ENCODE measurements at places on chromosomes 13 and 19. TPM values are rescaled to one million over a fixed set of nuclear protein-coding genes. Genes with fewer than 3 reads are reported as not detected.

GRCh38 chr13:80931766-80932165 lies 590.8 kb upstream of the SPRY2 start:
- H3K4me1 ChIP-seq, result no peaks in the 10 kb centered on the region
- no peaks in the 10 kb centered on the region for H3K27me3 ChIP-seq
- no peak overlapping the region for H3K4me3 ChIP-seq
- DNase-seq, result no peak
- no peaks in the 10 kb centered on the region for H3K36me3 ChIP-seq

GRCh38 chr19:2609389-2610116 lies 92.9 kb downstream of the GNG7 start:
- peaks cover 59% of the 10 kb centered on the region for H3K4me1 ChIP-seq
- no peaks in the 10 kb centered on the region for H3K27me3 ChIP-seq
- peak overlapping the region; percentile 75 for H3K4me3 ChIP-seq
- no peaks in the 10 kb centered on the region for H3K36me3 ChIP-seq
- no peak for DNase-seq

DNA sequence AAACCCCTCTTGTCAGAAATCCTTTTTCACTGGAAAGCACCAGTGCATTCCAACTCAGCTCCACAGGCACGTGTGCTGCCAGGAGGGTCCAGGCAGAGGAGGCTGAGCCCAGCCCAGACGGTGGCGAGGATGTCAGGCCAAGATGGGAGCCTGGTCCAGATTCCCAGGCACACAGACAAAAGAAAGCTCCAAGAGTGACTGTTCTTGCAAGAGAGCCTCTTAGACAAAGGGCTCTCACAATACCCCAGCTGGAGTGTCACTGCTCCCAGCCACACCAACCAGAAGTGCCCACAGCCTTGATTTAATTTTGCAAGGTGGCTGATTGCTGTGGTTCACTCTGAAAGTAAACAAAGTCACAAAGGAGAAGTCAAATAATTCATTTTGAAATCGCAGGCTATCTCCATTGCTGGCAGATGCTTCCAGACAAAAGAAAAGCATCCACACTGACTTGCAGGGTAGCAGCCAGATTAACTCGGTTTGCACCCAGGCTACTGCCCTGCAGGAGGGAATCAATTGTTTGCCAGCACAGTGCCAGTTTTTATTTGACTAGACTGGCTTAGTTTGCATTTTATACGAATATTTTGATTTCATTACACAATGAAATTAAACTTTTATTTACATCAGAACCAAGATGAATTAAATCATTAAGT lies 95.1 kb downstream of the RAB20 start:
- peaks cover 40% of the 10 kb centered on the region for H3K4me1 ChIP-seq
- peak overlapping the region; percentile 72 for H3K27ac ChIP-seq
- DNase-seq, result no peak

DNA sequence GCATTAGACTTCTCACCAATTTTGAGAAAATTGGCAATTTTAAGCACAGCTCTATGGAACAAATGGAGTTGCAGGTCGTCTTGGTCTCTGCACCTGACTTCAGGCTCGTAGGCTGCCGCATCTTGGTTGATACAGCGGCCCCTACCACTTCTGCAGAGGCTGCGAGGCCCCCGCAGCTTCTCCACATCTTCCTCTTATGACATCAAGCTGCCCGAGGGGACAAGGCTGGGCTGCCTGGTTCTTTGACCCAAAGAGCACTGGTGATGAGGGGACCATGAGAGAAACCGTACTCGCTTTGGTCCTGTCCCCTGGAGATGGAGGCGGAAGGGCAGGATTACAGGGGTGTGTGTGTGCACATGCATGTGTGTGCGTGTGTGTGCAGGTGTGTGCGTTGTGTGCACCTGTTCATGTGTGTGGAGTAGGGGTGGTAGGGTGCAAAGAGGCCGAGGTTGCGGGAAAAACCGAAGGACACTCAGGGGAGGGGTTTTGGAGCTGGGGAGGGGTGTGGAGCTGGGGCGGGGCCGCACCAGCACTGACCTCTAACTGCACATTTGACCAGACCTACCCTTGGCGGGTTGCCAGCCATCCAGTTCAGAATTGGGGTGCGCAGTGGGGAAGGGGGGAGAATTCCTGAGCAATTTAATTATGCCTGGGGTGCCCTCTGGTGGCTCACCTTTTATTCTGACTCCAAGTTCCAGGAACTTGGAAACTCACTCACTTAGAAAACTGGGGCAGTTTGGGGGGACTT lies 65.1 kb upstream of the ARHGEF7 start:
- DNase-seq, result no peak
- H3K27ac ChIP-seq, result no peak overlapping the region
- peaks cover 33% of the 10 kb centered on the region for H3K27me3 ChIP-seq
- H3K36me3 ChIP-seq, result no peaks in the 10 kb centered on the region
- peaks cover 10% of the 10 kb centered on the region for H3K4me1 ChIP-seq

GRCh38 chr13:60134376-60134775 lies 29.4 kb downstream of the DIAPH3 start:
- H3K4me3 ChIP-seq, result no peak overlapping the region
- H3K27ac ChIP-seq, result no peak overlapping the region
- H3K4me1 ChIP-seq, result no peaks in the 10 kb centered on the region
- no peaks in the 10 kb centered on the region for H3K27me3 ChIP-seq

GRCh38 chr13:47415048-47415447 lies 518.2 kb upstream of the HTR2A start:
- no peak overlapping the region for H3K4me3 ChIP-seq
- no peaks in the 10 kb centered on the region for H3K27me3 ChIP-seq
- DNase-seq, result no peak
- H3K36me3 ChIP-seq, result no peaks in the 10 kb centered on the region
- H3K4me1 ChIP-seq, result no peaks in the 10 kb centered on the region

DNA sequence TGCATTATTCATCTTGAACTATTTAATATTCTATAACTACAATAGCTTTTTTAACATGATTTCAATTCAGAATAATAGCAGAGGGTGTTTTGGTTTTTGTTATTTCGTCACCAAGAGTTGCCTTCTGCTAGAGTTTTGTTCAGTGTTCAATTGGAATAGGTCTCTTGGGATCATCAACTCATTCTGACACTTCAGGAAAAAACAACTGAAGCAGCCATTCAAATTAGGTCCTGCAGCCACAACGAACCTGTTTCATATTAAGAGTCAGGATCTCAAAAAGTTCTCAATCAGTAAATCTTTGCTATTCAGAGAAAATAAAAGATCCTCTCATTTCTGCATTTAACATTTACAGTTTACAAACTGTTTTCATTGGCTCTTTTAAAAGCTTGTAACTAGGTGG lies 2.4 kb upstream of the CHAMP1 start:
- H3K27ac ChIP-seq, result no peak overlapping the region
- H3K4me3 ChIP-seq, result no peak overlapping the region
- DNase-seq, result no peak
- peaks cover 3% of the 10 kb centered on the region for H3K36me3 ChIP-seq
- no peaks in the 10 kb centered on the region for H3K27me3 ChIP-seq
- H3K4me1 ChIP-seq, result peaks cover 27% of the 10 kb centered on the region

- no peaks in the 10 kb centered on the region for H3K27me3 ChIP-seq
- no peak overlapping the region for H3K4me3 ChIP-seq
- H3K36me3 ChIP-seq, result no peaks in the 10 kb centered on the region
- H3K27ac ChIP-seq, result no peak overlapping the region
- H3K4me1 ChIP-seq, result no peaks in the 10 kb centered on the region
These were observed 578.1 kb upstream of the MIR17HG start for GRCh38 chr13:90769387-90769786.

DNA sequence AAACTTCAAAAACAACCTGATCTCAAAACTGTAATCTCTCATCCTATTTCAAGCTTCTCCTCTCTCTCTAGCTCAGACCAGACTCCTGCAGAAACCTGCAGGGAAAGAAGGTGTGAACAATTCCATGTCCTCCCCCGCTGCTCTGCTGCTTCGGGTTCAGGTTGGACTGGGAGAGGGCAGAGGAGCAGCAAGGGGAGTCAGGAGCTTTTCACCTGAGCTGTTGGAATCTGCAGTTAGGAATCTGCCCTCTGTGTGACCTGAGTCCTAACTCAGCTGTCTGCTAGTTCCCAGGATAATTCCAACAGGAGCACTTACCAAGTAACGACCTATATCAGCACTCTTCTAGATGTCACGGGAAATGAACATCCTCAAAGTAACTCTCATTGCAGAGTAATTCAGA lies 118.3 kb downstream of the DNAJC15 start:
- no peaks in the 10 kb centered on the region for H3K4me1 ChIP-seq
- peaks cover 18% of the 10 kb centered on the region for H3K27me3 ChIP-seq
- no peak overlapping the region for H3K27ac ChIP-seq

DNA sequence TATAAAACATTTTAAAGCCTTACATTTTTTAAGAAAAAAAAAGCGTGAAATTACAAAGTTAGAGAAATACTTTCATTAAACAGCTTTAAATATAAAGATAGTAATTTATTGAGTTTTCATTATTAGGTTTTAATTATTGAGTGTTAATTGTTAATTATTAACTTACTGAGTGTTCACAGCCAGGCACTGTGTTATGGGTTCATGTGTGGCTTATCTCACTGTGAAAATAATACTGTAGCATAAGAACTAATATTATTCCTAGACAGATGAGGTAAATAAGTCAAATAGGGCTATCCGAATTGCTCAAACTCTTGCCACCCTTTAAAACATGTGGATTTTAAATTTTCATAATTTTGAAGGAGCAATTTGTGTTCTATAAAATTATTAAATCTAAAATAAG lies 956.1 kb upstream of the PCDH20 start:
- no peaks in the 10 kb centered on the region for H3K36me3 ChIP-seq
- no peaks in the 10 kb centered on the region for H3K27me3 ChIP-seq
- H3K4me3 ChIP-seq, result no peak overlapping the region
- H3K27ac ChIP-seq, result no peak overlapping the region

DNA sequence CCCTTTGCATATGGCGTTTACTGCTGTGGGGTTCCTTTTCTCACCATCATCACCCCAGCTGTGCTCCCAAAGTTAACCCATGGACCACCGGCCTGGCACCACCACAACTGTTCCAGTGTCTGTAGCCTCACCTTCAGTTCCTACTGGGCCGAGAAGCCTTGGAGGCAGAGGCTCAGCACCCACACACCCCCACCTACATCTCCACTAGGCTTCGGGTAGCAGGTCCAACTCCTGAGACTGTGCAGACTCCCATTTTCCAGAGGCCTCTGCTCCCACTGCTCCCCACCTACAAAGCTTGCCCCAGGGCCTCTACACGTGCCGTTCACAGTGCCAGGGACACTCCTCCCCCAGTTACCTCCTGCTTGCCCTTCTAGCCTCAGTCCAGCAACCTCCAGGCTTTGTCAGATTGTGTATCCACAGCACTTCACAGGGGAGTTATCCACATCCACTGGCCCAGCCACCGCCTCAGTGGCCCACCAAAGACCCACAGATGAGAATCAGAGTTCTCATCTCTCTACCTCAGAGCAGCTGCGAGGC lies 14.1 kb downstream of the SLC27A5 start:
- peaks cover 12% of the 10 kb centered on the region for H3K4me1 ChIP-seq
- H3K27me3 ChIP-seq, result no peaks in the 10 kb centered on the region
- DNase-seq, result no peak
- H3K4me3 ChIP-seq, result no peak overlapping the region
- peaks cover 8% of the 10 kb centered on the region for H3K36me3 ChIP-seq

GRCh38 chr13:20716951-20717350 lies 13.5 kb downstream of the IL17D start:
- H3K4me1 ChIP-seq, result peaks cover 6% of the 10 kb centered on the region
- DNase-seq, result no peak
- H3K36me3 ChIP-seq, result no peaks in the 10 kb centered on the region
- peaks cover 4% of the 10 kb centered on the region for H3K27me3 ChIP-seq
- no peak overlapping the region for H3K27ac ChIP-seq

GRCh38 chr13:114032126-114032799 lies 58.4 kb upstream of the C13orf46 start:
- H3K4me1 ChIP-seq, result peaks cover 20% of the 10 kb centered on the region
- no peak overlapping the region for H3K4me3 ChIP-seq
- no peaks in the 10 kb centered on the region for H3K27me3 ChIP-seq
- no peak for DNase-seq

GRCh38 chr19:1942934-1943555 lies 2.1 kb downstream of the CSNK1G2 start:
- peak; percentile 51 for DNase-seq
- H3K4me1 ChIP-seq, result peaks cover 40% of the 10 kb centered on the region
- H3K27me3 ChIP-seq, result no peaks in the 10 kb centered on the region
- H3K27ac ChIP-seq, result peak overlapping the region; percentile 100
- no peaks in the 10 kb centered on the region for H3K36me3 ChIP-seq
- H3K4me3 ChIP-seq, result peak overlapping the region; percentile 96

DNA sequence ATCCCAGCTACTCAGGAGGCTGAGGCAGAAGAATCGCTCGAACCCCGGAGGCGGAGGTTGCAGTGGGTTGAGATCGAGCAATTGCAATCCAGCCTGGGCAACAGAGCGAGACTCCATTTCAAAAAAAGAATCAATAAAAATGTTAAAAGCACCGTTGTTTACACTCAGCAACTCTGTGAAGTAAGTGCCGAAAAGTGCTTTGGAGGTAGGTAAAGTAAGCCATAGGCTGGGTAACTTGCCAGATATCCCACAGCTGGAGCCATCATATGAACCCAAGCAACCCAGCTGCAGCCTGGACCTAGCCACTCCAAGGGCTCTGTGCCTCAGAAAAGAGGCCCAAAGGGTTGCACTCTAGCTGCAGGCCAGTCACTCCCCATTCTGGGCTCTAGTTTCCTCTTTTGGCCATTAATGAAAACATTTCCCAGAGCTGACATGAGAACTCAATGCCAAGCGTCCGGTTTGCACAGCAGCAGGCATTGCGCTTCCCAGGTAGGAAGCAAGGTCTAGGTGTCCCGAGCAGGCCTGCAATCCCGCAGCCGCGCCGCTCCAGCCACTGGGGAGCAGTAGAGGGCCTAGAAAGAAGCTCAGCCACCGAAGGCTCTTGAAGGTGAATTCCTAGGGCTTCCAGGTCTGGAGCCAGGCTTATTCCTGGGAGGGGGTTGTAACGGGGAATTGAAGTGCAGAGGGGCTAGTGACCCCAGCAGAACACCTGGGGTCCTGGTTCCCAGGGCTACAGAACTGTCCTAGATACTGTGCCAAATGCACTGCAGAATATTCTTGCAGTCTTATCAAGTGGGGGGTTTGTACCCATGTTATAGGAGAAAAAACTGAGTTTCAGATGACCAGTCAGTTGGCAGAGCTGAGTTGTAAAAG lies 4.1 kb upstream of the CD79A start:
- peaks cover 11% of the 10 kb centered on the region for H3K36me3 ChIP-seq
- peaks cover 44% of the 10 kb centered on the region for H3K4me1 ChIP-seq
- peak; percentile 64 for DNase-seq
- peak overlapping the region; percentile 72 for H3K4me3 ChIP-seq
- no peaks in the 10 kb centered on the region for H3K27me3 ChIP-seq
- H3K27ac ChIP-seq, result peak overlapping the region; percentile 97

DNA sequence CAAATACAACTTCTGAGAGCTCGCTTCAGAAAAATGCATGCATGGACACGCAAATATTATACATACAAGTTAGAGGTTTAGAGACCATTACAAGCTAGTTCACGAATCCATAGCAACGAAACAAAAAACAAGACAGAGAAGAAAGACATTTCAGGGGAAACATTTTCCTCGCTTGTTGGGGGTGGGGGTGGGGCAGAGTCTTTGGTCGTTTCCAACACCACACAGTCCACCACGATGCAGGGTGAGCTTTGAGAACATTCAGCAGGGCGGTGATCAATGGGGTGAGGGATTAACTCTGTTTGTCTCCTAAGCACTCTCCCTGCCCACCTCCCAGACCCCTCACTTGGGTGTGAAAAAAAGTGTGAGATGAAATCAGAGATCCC lies 651 bp downstream of the OXGR1 start:
- H3K4me3 ChIP-seq, result peak overlapping the region; percentile 40
- H3K27ac ChIP-seq, result no peak overlapping the region
- H3K36me3 ChIP-seq, result peaks cover 7% of the 10 kb centered on the region
- DNase-seq, result no peak
- peaks cover 17% of the 10 kb centered on the region for H3K4me1 ChIP-seq

The EXOC3L2 gene
- not detected for polyA plus RNA-seq

The PRMT1 gene
- 200 TPM for polyA plus RNA-seq

The MISP3 gene
- 0.16 TPM for polyA plus RNA-seq

The PDE4A gene
- 0.27 TPM for polyA plus RNA-seq

The LGALS4 gene
- not detected for polyA plus RNA-seq

The USHBP1 gene
- not detected for polyA plus RNA-seq

The PGLYRP1 gene
- polyA plus RNA-seq, result not detected

The FFAR3 gene
- polyA plus RNA-seq, result not detected

The C5AR1 gene
- polyA plus RNA-seq, result 0.16 TPM

The ZNF441 gene
- polyA plus RNA-seq, result 5.9 TPM

The PPM1N gene
- 2.6 TPM for polyA plus RNA-seq

Measured in naive B cell (primary cell).